ENCODE measurements at places on chromosomes 3 and 15.
A peak's percentile ranks its signal among the peaks of the same experiment; 100 is the strongest.

- DNase-seq, result peak; percentile 96
Measured at GRCh38 chr3:8456412-8456811, 45.2 kb upstream of the LMCD1 start.

- DNase-seq, result no peak
Measured at GRCh38 chr3:165839296-165840076, 2.3 kb upstream of the BCHE start.

GRCh38 chr15:71810256-71811035 is at the start of gene NR2E3:
Gene NR2E3 (plus strand): TSS chr15:71810554. CDS start chr15:71810744, 190 bp downstream.
- DNase-seq, result no peak

- no peak for DNase-seq
Measured at GRCh38 chr15:101024073-101024695, 105.0 kb downstream of the LRRK1 start.

DNA sequence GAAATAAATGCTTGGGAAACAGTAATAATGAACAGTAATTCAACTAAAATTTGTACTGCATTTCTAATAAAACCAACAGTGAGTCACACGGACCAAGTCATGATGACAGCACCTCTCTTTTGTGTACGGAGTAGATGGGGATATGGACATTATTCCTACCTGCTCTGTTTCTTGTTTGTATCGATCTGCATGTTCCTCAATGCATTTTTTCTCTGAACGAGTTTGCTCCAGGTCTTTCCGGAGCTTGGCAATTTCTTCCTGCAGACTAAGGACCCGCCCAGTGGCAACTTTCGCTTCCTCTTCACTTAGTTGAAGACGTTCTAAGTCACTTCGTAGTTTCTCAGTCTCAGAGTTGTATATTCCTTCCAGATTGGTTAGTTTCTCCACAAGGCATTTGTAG is 74.4 kb upstream of the MYO5C start:
- no peak for DNase-seq

DNA sequence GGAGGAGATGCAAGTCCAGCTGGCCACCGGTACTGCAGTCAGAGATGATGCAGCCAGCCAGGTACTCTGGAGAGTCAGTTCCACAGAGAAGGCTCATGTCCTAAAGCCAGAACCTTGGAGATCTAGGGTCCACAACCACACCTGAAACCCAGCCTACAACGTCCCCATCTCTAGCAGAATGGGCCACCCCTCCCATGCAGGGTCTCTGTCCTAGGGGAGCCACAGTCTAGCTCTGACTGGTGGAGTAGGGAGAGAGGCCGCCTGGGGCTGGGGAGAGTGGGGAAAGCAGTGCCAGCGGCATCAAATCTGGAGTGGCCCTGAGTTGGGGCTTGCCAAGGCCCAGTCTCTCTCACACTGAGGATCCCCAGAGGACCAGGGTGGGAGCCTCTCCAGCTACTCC is 43.5 kb downstream of the PTH1R start:
- no peak for DNase-seq

GRCh38 chr3:58570851-58571250 is 6.3 kb downstream of the FAM107A start:
- no peak for DNase-seq

GRCh38 chr3:38457111-38458003 is 3.7 kb downstream of the ACVR2B start:
- DNase-seq, result peak; percentile 11

- DNase-seq, result no peak
Measured at GRCh38 chr3:143810953-143811265, 37.4 kb downstream of the SLC9A9 start.

DNA sequence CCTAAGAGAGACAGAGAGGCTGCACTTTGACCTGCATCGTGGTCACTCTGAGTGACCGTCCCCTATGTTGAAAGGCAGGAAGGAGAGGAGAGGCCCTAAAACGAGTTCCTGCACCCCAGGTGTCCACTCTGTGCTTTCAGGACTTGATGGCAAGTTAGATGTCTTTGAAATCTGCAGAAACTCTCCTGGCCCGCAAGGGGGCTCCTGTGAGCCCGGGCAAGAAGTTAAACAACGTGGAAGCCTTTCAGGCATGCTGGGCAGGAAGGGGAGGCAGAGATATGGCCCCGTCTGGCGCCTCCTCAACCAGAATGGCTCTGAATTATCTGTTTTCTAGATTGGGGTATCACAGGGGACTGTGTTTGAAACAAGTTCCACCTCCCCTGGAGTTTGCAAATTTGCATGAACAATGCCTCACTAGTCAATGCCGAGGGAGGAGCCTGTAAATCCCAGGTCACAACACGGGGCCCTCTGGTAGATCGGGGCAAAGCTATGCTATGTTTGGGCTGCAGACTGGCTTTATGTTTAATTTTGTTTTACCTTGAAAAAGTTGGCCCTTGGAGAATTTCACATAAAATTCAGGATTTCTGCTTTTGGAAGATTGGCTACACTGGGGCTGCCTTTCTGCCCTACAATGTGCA is 9.8 kb downstream of the CTXND1 start:
- DNase-seq, result peak; percentile 56

GRCh38 chr3:172369590-172370259 is 78.5 kb downstream of the GHSR start:
- no peak for DNase-seq

DNA sequence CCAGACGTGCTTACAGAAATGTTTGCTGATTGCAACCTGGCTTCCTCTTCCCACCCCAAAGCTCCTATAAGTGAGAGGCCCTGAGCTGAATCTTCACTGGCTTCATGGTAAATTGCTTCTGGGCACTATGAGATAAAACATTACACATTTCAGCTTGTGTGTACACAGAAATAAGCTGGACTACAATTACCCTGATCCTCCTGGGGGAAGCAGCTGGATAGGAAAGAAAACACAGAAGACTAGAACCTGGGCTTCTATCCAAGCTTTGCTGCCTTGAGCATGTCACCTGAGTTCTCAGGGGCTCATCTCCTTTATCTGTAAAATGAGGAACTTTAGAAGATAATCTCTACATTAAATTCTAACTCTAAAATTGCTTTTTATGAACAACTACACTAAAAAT is 40.3 kb downstream of the THBS1 start:
- peak; percentile 85 for DNase-seq

- no peak for DNase-seq
Measured at GRCh38 chr3:121481106-121481880, 64.5 kb downstream of the POLQ start.

- no peak for DNase-seq
Measured at GRCh38 chr15:37751401-37751800, 183.0 kb upstream of the TMCO5A start.
